ENCODE measurements at places on chromosomes 16 and 17. TPM values are rescaled to one million over a fixed set of nuclear protein-coding genes. Genes with fewer than 3 reads are reported as not detected.

GRCh38 chr16:56677474-56677873, 4.8 kb upstream of the MT1X start:
- H3K4me1 ChIP-seq, result peaks cover 6% of the 10 kb centered on the region
- H3K27me3 ChIP-seq, result peaks cover 24% of the 10 kb centered on the region
- H3K36me3 ChIP-seq, result no peaks in the 10 kb centered on the region
- H3K27ac ChIP-seq, result no peak overlapping the region

ASPA gene
- not detected for total RNA-seq

DNA sequence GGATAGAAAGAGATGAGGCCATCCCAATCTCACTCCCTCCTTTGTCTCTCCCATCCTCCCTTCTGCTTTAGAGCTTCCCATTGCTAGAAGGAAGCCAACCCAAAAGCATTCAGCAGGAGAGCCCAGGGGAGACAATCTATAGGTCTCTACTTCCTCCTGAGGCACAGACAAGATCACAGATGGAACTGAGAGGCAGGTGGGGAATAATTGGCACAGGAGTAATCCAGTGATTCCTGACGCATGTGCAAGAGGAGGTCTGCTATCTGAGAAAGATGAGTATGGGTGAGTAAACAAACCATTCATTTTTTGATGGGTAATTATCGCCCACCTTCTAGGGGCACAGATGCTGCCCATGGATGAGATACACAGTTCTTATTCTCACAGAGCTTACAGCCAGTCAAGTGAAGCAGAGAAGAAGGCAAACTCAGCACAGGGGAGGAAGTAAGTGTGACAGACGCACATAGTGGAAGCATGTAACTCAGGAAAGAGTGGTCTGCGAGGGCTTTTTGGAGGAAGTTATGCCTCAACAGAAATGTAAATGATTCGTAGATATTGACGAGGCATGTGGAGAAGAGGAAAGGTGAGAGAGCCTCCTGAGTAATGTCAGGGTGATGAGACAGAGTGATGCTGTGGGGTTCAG, 88.9 kb upstream of the HLF start:
- no peak for DNase-seq
- no peaks in the 10 kb centered on the region for H3K36me3 ChIP-seq
- H3K27me3 ChIP-seq, result no peaks in the 10 kb centered on the region
- H3K27ac ChIP-seq, result peak overlapping the region; percentile 87
- peaks cover 20% of the 10 kb centered on the region for H3K4me1 ChIP-seq
- H3K4me3 ChIP-seq, result no peak overlapping the region

GRCh38 chr17:78366109-78366848, 6.4 kb upstream of the SOCS3 start:
- H3K4me3 ChIP-seq, result no peak overlapping the region
- no peak overlapping the region for H3K27ac ChIP-seq
- no peaks in the 10 kb centered on the region for H3K27me3 ChIP-seq
- no peak for DNase-seq

GAS7 gene
- total RNA-seq, result 5.2 TPM

DNA sequence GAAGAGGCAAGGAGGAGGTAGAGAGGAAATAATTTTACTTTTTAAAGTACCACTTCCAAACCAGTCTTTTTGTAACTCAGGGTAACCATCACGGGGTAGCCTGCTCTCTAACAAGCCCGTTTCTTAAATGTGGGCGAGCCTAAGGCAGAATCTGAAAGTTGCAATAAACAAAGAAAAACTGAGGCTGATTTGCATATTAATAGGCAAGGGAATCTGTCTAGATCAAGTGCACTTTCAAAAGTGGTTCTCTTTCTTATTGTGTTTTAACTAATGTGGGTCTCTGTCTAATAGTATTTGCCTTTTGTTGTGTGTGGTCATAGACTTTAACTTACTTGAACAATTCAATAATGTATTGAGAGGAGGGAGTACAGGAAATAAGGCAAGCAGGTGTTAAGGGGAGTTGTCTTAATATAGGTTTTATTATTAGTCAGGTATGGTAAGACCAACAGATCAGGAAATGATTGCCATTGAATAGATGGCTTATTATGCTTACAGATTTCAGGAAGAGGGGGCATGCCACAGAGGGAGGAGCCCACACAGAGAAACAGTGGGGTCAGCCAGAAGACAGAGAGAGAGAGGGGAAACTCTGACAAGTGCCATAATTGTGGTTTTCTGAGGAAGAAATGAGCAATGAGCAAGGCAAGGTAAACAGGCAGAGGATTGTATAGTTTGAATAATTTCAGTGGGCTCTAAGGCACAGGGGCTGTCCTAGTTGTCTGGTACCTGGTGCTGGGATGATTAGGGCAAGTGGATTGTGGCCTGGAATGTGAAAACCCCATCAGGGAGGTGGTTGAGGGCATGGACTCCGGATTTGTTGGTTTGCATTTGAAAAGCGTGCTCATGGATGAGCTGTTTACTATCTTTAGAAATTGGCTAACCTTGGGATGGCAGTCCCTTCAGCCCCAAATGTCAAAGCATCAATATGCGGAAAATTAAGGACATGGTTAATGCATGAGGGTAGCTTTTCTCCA, 237.2 kb downstream of the TOX3 start:
- DNase-seq, result no peak
- no peaks in the 10 kb centered on the region for H3K27me3 ChIP-seq

- peaks cover 2% of the 10 kb centered on the region for H3K36me3 ChIP-seq
- H3K27me3 ChIP-seq, result no peaks in the 10 kb centered on the region
- H3K27ac ChIP-seq, result no peak overlapping the region
- DNase-seq, result no peak
Observed at GRCh38 chr17:80286638-80286960, 25.9 kb downstream of the RNF213 start.

GRCh38 chr16:57948027-57948426, 22.9 kb downstream of the CNGB1 start:
- H3K4me1 ChIP-seq, result peaks cover 2% of the 10 kb centered on the region
- no peaks in the 10 kb centered on the region for H3K36me3 ChIP-seq
- DNase-seq, result no peak
- H3K27ac ChIP-seq, result no peak overlapping the region
- H3K4me3 ChIP-seq, result no peak overlapping the region

- H3K27me3 ChIP-seq, result no peaks in the 10 kb centered on the region
- H3K4me3 ChIP-seq, result no peak overlapping the region
- no peak overlapping the region for H3K27ac ChIP-seq
- peak; percentile 6 for DNase-seq
- peaks cover 2% of the 10 kb centered on the region for H3K36me3 ChIP-seq
Observed at GRCh38 chr17:82061047-82061925, 4.3 kb downstream of the DUS1L start.

CFAP119 gene
- total RNA-seq, result 1.1 TPM

- DNase-seq, result no peak
- H3K4me3 ChIP-seq, result peak overlapping the region; percentile 21
- no peaks in the 10 kb centered on the region for H3K36me3 ChIP-seq
- H3K27me3 ChIP-seq, result no peaks in the 10 kb centered on the region
Observed at GRCh38 chr16:88770461-88771293, 14.3 kb downstream of the PIEZO1 start.

GRCh38 chr16:76932541-76933211, 258.3 kb upstream of the MON1B start:
- no peak for DNase-seq
- no peaks in the 10 kb centered on the region for H3K27me3 ChIP-seq
- no peaks in the 10 kb centered on the region for H3K36me3 ChIP-seq
- H3K4me3 ChIP-seq, result no peak overlapping the region
- no peak overlapping the region for H3K27ac ChIP-seq

GRCh38 chr16:66585481-66586239, 6.4 kb downstream of the CMTM2 start:
- no peak overlapping the region for H3K4me3 ChIP-seq
- H3K27ac ChIP-seq, result no peak overlapping the region
- no peaks in the 10 kb centered on the region for H3K36me3 ChIP-seq
- DNase-seq, result no peak
- no peaks in the 10 kb centered on the region for H3K27me3 ChIP-seq

MBTD1 gene
- total RNA-seq, result 33.7 TPM

LGALS9B gene
- not detected for total RNA-seq

EARS2 gene
- 13.0 TPM for total RNA-seq

DNA sequence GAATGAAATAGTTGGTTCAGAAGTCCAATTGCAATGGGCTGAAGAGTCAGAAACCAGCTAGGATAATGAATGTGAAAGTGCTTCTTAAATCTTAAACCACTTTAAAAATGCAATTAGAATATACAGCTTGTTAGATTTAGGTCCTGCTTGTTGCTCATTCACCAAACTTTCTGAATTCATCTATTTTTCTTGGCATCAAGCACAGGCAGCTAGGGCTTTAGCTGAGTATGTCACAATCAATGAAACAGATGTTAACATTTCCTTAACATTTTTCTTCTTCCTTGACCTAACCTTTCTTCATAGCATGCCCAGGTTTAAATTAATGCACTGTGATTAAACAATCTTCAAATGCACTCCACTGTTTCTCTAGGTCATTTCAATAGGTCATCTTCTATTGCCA, 14.4 kb downstream of the KIF2B start:
- no peaks in the 10 kb centered on the region for H3K4me1 ChIP-seq
- no peaks in the 10 kb centered on the region for H3K36me3 ChIP-seq
- H3K27ac ChIP-seq, result no peak overlapping the region
- H3K27me3 ChIP-seq, result no peaks in the 10 kb centered on the region
- H3K4me3 ChIP-seq, result no peak overlapping the region

PYY gene
- total RNA-seq, result not detected

SLC43A2 gene
- total RNA-seq, result 7.4 TPM

GRCh38 chr16:55204069-55204468, 119.9 kb upstream of the IRX6 start:
- DNase-seq, result no peak
- H3K27ac ChIP-seq, result no peak overlapping the region
- H3K4me3 ChIP-seq, result no peak overlapping the region
- H3K27me3 ChIP-seq, result peaks cover 6% of the 10 kb centered on the region

DNA sequence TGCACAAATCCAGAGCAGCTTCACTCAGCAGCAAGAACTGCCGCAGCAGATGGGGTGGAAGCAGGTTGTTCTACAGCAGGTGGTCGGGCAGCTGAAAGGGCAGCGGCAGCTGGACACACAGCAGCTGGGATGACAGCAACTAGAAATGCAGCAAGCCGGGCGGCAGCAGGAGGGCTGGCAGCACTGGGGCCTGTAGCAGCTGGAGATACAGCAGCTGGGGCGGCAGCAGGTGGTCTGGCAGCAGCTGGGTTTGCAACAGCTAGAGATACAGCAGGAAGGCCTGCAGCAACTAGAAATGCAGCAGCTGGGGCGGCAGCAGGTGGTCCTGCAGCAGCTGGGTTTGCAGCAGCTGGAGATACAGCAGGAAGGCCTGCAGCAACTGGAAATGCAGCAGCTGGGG, 460 bp downstream of the KRTAP4-3 start:
- peaks cover 21% of the 10 kb centered on the region for H3K27me3 ChIP-seq
- H3K4me1 ChIP-seq, result peaks cover 3% of the 10 kb centered on the region
- no peak for DNase-seq
- H3K36me3 ChIP-seq, result peaks cover 3% of the 10 kb centered on the region
- no peak overlapping the region for H3K27ac ChIP-seq

- H3K4me3 ChIP-seq, result no peak overlapping the region
- DNase-seq, result no peak
- H3K36me3 ChIP-seq, result peaks cover 7% of the 10 kb centered on the region
- H3K27ac ChIP-seq, result peak overlapping the region; percentile 56
- H3K27me3 ChIP-seq, result no peaks in the 10 kb centered on the region
Observed at GRCh38 chr16:14240219-14240843, 169.2 kb downstream of the MRTFB start.

- DNase-seq, result no peak
- no peak overlapping the region for H3K27ac ChIP-seq
- H3K36me3 ChIP-seq, result peaks cover 2% of the 10 kb centered on the region
- H3K4me3 ChIP-seq, result no peak overlapping the region
- H3K4me1 ChIP-seq, result peaks cover 7% of the 10 kb centered on the region
Observed at GRCh38 chr17:63249256-63250004, 196.7 kb downstream of the CYB561 start.

- peaks cover 21% of the 10 kb centered on the region for H3K4me1 ChIP-seq
- H3K4me3 ChIP-seq, result peak overlapping the region; percentile 74
- peak; percentile 55 for DNase-seq
- H3K27me3 ChIP-seq, result no peaks in the 10 kb centered on the region
- peaks cover 9% of the 10 kb centered on the region for H3K36me3 ChIP-seq
Observed at GRCh38 chr17:17141860-17142552, 64.1 kb downstream of the PLD6 start.

ASB16 gene
- total RNA-seq, result not detected

DNA sequence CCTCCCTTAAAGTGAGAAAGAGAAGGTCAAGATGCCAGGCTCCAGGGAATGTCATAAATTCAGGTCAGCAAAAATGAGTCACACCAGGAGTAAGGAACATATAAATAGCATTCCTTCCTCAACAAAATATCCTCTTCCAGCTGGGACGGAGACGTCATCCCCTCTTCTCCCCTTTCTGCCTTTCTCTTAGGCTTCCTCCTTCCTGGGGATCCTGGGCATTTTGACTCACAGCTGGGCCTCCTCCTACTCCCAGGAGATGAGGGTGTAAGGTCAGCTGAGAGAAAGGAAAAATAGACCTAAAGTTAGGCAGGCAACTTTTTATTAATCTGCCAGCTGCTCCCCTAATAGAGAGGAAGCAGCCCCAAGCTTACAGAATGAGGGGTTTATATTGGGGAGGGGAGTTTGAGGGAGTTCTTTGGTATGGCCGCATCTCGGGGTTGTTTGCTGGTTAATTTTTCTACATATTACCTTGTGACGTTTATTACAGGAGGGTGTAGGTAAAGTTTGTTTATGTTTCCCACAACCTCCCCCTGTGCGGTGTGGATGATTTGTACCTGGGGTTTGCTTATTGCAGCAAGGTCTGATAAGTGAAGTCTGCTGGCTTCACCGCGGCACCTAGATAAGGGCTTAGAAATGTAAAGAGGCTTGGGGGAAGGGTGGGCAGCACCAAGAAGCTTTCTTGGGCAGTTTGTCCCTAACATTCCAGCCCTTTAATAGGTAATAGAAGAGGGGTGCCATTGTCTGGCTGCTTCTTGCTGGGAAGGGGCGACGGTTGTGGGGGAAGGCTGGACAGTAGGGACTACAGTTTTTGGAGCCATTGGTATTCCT, 7.1 kb upstream of the ZNF747 start:
- peaks cover 13% of the 10 kb centered on the region for H3K4me1 ChIP-seq
- no peak for DNase-seq
- no peak overlapping the region for H3K4me3 ChIP-seq
- H3K27ac ChIP-seq, result no peak overlapping the region
- H3K36me3 ChIP-seq, result no peaks in the 10 kb centered on the region
- no peaks in the 10 kb centered on the region for H3K27me3 ChIP-seq

ZFHX3 gene
- total RNA-seq, result 2.2 TPM

GRCh38 chr17:49223517-49224197, 6.9 kb downstream of the PHOSPHO1 start:
- peak; percentile 60 for DNase-seq
- peaks cover 32% of the 10 kb centered on the region for H3K4me1 ChIP-seq
- H3K27ac ChIP-seq, result peak overlapping the region; percentile 72
- peak overlapping the region; percentile 89 for H3K4me3 ChIP-seq
- no peaks in the 10 kb centered on the region for H3K36me3 ChIP-seq

All from T-helper 17 cell (primary cell).